ENCODE measurements at places on chromosomes 6 and 20.

- no peak for DNase-seq
These were observed 105.1 kb downstream of the MKKS start for GRCh38 chr20:10328897-10329255.

DNA sequence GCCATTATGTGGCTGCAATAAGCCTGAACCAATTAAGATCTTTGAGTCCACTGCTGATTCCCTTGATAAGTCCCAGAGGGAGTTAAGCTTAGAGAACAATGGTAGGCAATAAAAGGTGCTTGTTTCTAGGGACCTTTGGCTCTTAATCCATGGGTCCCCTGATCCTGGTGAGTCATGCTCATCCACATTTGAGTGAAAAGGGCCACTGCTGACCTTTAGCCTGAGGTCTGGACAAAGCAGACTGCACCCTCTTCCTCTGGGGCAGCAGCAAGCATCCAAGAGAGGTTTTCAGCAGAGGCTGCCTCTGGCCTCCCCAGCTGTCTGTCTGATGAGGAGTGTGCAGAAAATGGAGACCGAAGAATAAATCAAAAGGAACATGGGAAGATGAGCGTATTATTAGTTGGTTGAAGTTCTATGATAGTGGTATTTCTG, 16.1 kb upstream of the SCGN start:
- no peak for DNase-seq

GRCh38 chr20:21099751-21100577, 6.2 kb downstream of the LINC00237 start:
- peak; percentile 27 for DNase-seq

GRCh38 chr6:40887079-40887791, 151.8 kb downstream of the UNC5CL start:
- DNase-seq, result no peak

GRCh38 chr6:35984701-35985100, 39.7 kb downstream of the SLC26A8 start:
- no peak for DNase-seq

GRCh38 chr20:10225439-10226060, 6.9 kb downstream of the SNAP25 start:
- DNase-seq, result no peak

GRCh38 chr6:3068329-3069214, at the start of gene RIPK1:
TSS of gene RIPK1 (plus strand) at chr6:3068494. CDS start at chr6:3076824, 8,330 bp downstream.
- DNase-seq, result peak; percentile 93

DNA sequence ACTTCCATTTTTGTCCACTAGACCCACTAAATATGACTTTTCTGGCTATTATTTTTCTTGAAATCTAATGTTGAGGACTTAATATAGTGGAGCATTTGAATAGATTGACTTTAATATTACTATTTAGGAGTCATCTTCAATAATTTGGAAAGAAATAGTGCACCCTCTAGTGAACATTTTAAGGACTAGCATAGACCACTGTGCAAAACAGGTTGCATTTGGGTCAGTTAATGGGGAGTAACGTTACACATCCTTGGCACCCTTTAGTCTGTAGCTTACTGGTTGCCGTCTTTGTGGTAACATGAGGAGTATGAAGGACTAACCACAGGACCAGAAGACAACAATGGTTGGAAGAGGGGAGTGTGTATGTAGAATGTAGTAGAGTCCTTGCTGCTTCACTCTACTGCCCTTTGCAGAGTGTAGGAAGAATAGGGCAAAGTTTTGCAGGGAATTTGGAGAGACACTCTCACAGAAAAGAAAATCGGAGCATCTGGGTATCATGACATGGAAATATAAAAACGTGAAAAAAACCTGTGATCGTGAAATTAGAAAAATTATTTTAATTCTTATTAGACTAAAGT, 25.2 kb downstream of the RFPL4B start:
- DNase-seq, result no peak

GRCh38 chr20:49501917-49502316, 19.4 kb upstream of the KCNB1 start:
- no peak for DNase-seq

DNA sequence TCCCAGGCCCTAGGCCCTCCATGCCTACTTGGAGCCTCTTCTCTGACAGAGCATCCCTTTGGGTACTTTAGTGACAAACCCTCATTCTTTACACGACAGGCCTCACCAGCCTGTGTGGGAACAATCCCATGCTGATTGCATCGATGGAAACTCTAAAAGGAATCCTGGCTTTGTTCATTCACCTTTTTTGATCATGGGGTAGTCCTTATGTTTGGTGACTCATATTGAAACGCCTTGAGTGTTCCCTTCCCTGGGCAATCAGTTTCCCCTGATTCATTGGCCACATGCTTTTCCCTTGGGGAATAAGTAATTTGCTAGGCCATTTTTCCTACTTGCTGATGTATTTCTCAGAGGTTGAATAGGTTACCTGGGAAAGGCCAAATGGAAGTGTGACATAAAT, 14.7 kb upstream of the TNFAIP3 start:
- DNase-seq, result no peak

DNA sequence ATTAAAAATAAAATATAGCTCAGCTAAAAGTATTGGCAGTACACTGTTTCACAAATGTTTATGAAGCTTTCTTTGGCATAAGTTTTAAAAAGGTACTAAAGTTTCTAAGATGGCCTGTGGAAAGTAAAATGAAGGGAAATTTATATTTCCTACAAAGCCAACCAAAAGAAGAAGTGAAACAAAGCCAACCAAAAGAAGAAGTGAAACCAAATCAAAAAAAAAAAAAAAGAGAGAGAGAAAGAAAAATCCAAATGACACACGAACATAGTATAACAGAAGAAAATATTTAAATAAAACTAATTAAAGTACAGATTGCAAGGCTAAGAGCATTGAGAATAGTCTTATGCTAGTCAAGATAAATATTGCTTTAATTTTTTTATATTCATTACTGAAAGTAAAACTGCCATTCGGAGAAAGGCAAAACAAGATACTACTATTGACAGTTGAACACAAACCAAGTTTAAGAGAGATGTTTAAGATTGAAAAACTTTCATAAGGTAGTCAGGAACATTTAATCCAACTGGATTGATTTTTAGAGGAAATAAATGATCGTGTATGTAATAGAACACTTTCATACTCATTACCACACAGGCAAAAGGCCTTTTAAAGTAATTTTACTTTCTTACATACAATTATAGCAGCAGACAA, 12.8 kb upstream of the KHDRBS2 start:
- no peak for DNase-seq

DNA sequence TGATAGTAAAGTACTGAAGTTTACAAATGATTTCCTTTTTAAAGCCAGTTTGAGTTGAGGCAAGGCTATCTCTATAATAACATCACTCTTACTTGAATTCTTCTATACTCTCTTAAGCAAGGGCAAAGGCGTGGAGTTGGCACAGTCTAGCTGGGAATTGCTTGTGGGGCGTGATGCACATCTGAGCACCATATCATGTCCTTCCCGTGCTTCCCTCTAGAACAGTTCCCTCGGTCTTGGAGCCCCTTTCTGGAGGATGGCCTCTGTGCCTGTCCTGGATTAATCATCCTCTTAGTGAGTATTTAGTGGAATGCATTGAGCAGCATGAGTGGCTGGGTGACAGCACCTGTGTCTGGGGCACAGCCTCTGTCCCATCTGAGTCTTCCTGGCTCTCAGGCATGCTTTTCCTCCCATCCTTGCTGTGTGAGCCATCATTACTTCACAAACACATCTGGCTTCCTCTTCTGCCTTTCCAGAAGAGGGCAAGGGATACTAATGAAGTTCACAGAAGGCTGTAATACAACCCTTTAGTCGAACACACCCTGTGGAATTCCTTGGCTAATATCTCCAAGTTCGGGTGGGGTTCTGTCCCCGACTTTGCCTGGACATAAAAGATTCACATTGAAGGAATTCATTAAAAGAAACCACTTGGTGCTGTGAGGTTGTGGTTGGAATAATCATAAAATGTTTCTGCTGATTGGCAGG, 188.2 kb downstream of the FNDC1 start:
- no peak for DNase-seq

- no peak for DNase-seq
These were observed 22.2 kb downstream of the CHMP4B start for GRCh38 chr20:33833333-33833732.

- DNase-seq, result no peak
These were observed 1.9 kb upstream of the PTPN1 start for GRCh38 chr20:50508171-50508755.

GRCh38 chr6:32222333-32223230, 1.3 kb downstream of the NOTCH4 start:
- DNase-seq, result no peak

DNA sequence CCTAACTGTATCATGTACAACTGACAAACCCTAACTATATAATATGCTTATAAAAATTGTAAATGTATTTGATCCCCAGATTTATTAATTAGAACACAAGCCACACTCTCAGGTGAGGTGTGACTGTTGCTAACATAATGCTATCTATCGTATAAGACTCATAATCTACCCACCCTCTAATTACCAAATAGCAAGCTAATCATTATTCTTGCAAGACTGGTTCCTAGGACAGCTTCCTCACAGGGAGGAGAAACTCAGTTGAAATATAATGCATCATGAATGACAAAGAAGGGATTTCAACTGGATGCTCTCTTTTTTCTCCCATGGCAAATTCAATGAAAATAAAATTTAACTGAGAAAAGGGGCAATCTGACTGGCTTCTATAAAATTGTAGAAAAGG, 35.4 kb downstream of the ELOVL4 start:
- DNase-seq, result no peak

DNA sequence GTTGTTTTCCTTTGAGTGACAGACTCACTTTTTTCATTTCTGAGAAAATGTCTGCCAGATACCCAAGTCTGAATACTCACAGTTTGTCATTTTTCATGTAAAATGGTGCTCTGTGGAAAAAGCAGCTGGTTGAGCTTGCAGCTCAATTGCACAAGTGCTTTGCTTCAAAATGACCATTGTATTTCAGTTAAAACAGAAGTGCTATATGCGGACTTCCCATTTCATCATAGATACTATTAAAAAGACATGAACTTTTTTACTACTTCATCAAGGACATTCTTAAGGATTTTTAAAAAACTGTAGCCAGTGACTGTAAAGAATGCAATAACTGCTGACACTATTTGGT, 61.5 kb downstream of the KCNS1 start:
- no peak for DNase-seq

GRCh38 chr6:12037798-12038197, 25.7 kb downstream of the HIVEP1 start:
- no peak for DNase-seq

DNA sequence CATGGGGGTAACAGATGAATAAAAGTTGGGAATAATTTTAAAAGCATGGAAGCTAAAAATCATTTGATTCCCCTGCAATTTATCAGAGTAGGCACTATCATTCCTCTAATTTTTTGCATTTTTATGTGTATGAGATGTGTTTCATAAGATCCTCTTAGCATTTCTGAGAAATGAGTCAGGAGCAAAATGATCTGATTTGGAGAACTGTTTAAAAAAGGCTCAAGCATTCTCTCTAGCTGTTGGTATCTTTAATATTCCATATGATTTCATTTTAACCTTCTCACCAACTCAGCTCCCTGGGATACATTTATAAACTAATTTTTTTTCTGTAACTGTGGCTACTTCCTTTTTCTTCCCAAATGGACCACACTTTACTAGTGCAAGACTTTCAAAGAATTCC, 60.9 kb downstream of the MCHR2 start:
- no peak for DNase-seq

- DNase-seq, result no peak
These were observed 3.3 kb downstream of the ID1 start for GRCh38 chr20:31608251-31608945.

GRCh38 chr6:130922922-130923321, 95.7 kb downstream of the SMLR1 start:
- no peak for DNase-seq

DNA sequence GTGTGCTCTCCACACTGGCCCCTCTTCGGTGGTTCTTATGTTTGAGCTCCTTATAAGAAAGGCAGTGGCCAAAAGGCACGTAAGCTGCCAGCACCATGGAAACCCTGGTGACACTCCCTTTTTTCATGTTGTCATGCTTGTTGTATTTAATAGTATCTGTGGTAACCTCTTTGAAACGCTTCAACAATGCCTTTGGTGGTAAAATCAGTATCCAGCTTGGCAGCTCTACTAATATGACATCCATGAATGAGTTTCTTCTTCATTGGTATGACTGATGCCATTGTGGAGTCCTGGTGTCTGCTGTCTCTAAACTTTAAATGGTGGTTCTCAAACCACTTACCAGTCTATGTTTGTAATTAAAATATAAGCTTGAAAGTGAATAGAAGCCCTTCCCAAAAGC, 10.7 kb upstream of the MYLK2 start:
- DNase-seq, result no peak

- DNase-seq, result no peak
These were observed 10.6 kb downstream of the TAF11 start for GRCh38 chr6:34877259-34877658.

- DNase-seq, result no peak
These were observed 67.6 kb downstream of the BLOC1S5 start for GRCh38 chr6:7996538-7997111.

DNA sequence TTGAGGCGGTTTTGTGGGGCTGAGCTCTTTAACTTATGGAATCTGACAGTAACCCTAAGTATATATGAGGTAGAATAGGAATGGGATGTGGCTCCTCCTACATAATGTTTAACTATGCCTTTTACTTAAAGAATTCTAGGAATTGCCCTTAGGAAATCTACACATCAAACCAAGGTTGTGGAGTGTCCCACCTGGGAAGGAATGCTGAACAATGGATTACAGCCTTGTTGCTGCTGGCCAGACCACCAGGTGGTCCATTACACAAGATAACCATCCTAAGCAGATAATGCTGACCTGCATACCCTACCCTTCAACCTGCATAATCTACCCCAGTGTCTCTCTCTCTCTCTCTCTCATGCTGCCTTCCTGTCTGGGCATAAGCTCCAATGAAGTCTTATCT, 35.0 kb upstream of the SLC22A16 start:
- DNase-seq, result no peak

GRCh38 chr6:158826819-158827501, 7.8 kb upstream of the EZR start:
- no peak for DNase-seq

DNA sequence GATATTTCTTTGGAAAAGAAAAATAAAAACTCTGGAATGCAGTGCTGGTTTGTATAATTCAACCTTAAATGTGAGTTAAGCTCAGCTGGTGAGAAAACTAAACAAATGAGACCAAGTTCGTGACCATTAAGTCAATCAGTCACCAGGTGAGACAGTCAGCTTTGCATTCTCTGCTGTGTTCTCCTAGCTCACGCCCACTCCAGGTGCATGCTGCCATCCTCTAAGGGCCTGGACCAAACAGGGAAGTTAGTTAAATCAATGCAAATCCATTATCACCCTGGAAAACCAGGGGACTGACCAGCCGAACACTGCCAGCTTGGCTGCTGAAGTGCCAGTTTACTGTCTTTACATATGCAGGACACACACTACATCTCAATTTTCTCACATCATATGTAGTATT, 7.2 kb downstream of the TPBG start:
- no peak for DNase-seq

GRCh38 chr6:16427124-16427523, 188.7 kb downstream of the GMPR start:
- DNase-seq, result no peak

DNA sequence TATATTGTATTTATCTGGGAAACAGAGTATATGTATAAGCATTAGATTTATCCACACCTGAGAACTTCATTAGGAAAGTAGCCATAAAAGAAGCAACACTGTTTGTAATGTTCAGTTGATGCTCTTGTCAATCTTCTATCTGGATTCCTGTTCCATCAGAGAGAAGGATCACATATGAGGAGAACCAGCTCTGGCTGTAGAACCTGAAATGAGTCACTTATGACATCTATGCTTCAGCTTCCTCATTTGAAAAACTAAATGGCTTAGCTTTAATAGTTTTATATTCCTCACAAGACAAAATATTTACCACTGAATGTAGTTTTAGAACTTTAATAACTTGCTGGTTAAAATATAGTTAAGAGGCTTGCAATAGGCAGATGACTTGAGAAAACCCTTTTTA, 144.7 kb downstream of the TASP1 start:
- no peak for DNase-seq

All from CD4-positive, alpha-beta T cell treated with Interleukin-6 at 100 ng/mL for 8 hours (primary cell).